Activated naive CD8-positive, alpha-beta T cell treated with anti-CD3 and anti-CD28 coated beads, Interleukin-2, amount 50 U/mL, for 24 hours (primary cell): ENCODE measurements at places on chromosomes 16 and 17.
A peak's percentile ranks its signal among the peaks of the same experiment; 100 is the strongest.

DNA sequence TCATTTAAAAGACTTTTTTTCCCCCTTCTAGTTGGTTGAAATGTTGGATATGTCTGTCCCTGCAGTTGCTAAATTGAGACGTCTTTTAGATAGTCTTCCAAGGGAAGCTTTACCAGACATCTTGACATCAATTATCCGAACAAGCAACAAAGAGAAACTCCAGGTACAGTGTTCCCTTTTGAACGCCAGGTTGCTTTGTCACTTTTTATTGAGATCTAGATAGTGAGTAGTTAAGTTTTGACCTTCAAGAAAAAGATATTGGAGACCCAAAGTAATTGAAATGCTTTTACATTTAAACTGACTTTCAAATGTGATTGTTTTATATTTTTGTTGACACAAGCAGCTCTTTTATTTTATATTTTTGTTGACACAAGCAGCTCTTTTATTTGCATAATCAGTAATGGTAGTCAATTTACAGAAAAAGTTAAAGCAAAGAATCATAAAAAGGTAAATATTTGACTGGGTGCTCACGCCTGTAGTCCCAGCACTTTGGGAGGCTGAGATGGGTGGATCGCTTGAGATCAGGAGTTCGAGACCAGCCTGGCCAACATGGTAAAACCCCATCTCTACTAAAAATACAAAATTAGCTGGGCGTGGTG, 9.3 kb upstream of the ABCC11 start:
- no peak for DNase-seq

DNA sequence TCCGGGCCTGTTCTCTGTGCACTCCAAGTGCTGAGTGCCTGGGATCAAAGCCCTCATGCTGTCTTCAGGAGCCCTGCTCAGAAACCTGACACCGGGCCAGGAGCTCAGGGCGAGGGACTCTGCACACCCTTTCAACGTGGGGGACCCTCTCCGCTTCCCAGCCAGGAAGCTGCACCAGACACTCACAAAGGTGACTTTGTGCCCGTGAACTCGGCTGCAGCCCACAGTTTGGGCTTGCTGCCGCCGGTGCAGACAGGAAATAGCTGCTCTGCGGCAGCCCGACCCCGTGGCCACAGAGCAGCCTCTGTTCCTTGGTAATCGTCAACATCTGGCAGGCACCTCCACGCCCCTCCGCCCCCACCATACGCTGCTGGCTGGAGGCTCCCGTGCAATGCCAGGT, 93.4 kb upstream of the METRNL start:
- DNase-seq = peak; percentile 59

DNA sequence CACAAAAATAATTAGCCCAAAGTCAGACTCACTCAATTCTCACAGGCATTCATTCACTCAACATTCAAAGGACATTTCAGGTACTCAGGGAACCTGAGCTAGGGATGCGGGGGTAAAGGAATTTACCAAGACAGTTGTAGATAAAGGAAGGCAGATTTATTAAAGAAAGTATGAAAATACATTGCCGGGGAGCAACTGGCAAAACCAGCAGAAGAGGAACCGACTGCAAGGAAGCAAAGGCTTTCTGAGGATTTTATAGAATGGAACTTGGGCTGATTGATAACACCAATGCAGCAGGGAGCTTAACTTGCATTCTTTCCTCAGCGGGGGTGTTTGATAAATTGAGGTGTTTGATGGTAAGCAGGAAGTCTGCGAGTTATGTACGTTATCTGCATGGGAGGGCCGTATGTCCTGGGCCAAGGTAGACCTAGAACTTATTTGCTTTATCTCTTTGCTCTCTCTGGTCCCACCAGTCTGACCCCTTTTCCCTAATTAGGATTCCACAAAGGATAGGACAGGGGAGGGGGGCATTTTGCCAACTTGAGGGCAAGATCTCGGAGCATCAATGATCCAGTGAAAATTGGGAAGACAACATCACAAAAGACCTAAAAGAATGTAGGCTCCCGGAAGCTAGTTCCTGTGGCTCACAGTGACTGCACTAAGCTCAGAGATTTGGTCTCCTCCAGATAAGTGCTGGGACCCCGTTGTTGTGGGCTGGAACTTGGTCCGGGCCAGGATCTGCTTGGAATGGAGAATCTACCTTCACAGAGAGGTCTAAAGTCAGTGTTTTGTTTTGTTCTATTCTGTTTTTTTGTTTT, 5.8 kb upstream of the MT3 start:
- no peak for DNase-seq

GRCh38 chr17:82536512-82537201, 17.1 kb downstream of the FOXK2 start:
- no peak for DNase-seq

DNA sequence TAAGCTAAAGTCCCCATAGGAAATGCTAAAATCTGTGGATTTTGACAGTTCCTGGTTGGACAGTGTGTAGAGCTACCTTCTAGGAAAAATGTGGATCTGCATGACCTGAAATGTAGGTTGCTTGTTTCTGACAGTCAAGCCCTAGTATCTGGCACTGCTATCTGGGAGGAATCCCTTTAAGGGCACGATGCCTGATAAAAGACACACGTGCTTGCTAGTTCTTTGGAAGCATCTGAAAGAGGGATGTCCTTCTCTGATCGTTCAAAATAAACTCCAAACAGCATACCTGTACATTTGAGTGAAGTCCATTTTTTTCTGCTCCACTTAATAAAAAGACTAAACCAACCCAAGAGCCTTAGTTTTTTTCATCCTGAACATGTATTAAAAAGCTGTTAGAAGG, 101.3 kb downstream of the CDK5R1 start:
- DNase-seq = no peak

DNA sequence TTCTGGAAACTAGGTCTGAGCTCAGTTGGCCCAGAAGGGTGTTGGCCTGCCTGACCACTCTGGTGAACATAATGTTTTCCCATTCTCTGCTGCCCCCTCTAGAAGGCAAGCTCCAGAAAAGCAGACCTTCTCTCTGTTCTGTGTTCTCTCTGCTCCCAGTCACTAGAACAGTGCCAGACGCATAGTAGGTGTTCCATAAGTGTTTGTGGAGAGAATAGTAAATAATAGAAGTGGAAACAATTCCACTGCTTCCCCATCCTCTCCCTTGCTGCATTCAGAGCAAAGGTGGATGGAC, 32.2 kb upstream of the ETV4 start:
- DNase-seq = no peak

GRCh38 chr17:82396601-82397435, 21.3 kb upstream of the HEXD start:
- DNase-seq = no peak

GRCh38 chr17:15969463-15969862, 24.5 kb downstream of the ADORA2B start:
- no peak for DNase-seq

DNA sequence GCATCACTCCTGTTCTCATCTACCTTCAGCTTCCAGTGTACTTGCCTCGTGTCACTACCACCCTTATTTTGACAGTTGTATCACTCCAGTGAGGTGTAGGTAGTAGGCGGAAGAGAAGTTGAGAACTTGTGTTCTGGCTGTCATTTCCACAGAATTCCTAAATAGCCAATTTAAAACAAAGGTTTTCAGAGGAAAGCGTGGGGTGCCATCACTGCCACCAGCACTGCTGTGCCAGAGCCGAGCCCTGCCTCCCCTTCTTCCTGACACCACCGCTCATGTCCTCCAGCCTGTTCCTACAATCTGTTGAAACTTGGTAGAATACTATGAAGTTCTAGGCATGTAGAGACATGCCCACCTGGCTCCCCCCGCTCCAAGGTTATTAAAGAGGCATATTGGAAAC, 215.8 kb downstream of the TANC2 start:
- DNase-seq = no peak

- no peak for DNase-seq
Observed at GRCh38 chr16:57791893-57792461, 10.3 kb downstream of the KIFC3 start.

- DNase-seq = no peak
Observed at GRCh38 chr17:62562656-62563055, 64.8 kb upstream of the MRC2 start.

DNA sequence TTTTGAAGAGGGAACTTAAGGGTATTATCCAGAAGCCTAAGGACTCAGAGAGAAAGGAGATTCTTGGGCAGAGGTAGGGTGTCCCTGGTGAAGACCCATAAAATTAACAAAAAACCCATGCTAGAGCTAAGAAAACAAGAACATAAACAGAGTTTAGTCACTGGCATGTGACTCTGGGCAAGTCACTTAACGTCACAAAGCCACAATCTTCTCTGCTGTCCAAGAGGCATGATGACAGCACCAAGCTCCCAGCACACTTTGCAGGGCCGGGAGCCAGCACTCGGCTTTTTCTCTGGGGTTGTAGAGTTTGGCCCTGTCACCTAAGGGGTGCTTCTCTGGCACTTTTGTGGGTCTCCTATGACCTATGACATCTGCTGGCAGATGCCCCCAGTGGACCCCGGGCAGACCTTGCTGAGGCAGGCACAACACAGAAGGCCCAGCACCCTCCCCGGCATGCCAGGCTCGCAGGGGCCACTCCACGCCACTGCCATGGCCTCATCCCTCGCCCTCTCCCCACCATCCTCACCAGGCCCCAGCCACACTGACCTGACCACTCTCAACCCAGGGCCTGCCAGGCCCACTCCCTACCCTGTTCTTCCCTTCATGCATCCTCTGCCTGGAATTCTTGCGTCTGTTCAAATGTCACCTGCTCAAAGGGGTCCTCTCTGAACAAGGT, 69.8 kb downstream of the DYNLRB2 start:
- DNase-seq = no peak

GRCh38 chr17:77205396-77206125, 64.8 kb downstream of the SEC14L1 start:
- DNase-seq = no peak

GRCh38 chr17:39562976-39563375, 44.7 kb downstream of the NEUROD2 start:
- no peak for DNase-seq

- DNase-seq = no peak
Observed at GRCh38 chr17:61803216-61803615, 60.1 kb downstream of the BRIP1 start.

DNA sequence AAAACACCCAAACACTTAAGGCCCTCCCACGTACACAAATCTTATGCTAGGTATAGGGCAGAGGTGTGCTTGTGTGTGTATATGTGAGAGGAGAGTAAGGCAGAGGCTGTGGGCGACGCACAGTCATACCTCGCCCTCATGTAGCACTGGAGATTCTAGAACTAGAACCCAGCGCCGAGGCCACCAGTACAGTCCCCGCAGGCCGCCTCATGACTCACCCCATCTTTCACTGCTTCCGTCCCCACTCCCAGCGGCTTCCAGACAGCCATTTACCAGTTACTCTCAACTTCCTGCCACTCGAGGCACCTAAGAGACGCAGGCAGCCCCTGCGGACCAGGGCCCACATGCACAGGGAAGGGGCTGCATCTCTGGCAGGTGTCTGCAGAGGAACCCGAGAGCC, 23.2 kb upstream of the CYTH1 start:
- DNase-seq = peak; percentile 41

GRCh38 chr16:14241631-14242030, 170.5 kb downstream of the MRTFB start:
- no peak for DNase-seq

DNA sequence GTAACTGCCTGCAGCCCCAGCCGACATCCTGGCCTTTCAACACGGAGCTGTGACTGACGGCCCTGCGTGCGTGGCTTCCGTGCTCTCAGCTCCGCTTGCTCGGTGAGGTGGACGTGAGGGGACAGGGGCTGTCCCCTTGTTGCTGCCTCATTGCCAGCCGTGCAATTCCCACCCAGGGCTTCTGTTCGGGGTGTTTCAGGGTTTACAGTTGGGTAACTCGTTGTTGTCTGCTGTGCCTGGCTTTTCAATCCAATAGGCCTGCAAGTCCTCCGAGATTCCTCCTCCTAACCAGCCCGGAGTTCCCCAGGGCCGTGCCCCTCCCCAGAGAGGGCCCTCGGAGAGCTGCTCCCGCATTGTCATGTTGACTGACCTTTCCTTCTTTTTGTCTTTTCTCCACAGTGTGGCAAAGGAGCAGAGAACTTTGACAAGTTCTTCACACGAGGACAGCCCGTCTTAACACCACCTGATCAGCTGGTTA, 31.4 kb upstream of the CACNG5 start:
- DNase-seq = no peak

DNA sequence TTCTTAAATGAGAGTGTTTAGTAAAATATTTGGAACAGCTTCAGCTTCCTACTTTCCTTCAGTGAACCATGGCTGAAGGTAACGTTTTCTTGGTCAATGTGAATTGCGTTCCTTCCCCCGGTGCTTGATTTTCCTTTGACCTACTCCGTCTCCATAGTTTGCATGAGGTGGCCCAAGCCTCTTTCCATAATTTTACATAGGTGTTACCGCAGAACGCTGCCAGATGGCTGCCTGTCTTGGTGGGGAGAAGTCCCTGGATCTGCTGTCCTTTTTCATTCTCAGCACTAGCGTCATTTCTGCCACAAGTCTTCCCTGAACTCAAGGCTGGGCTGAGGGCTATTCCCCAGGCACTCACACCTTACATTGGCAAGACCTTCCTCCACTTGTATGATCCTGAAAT, 178.4 kb downstream of the PRKCA start:
- no peak for DNase-seq

DNA sequence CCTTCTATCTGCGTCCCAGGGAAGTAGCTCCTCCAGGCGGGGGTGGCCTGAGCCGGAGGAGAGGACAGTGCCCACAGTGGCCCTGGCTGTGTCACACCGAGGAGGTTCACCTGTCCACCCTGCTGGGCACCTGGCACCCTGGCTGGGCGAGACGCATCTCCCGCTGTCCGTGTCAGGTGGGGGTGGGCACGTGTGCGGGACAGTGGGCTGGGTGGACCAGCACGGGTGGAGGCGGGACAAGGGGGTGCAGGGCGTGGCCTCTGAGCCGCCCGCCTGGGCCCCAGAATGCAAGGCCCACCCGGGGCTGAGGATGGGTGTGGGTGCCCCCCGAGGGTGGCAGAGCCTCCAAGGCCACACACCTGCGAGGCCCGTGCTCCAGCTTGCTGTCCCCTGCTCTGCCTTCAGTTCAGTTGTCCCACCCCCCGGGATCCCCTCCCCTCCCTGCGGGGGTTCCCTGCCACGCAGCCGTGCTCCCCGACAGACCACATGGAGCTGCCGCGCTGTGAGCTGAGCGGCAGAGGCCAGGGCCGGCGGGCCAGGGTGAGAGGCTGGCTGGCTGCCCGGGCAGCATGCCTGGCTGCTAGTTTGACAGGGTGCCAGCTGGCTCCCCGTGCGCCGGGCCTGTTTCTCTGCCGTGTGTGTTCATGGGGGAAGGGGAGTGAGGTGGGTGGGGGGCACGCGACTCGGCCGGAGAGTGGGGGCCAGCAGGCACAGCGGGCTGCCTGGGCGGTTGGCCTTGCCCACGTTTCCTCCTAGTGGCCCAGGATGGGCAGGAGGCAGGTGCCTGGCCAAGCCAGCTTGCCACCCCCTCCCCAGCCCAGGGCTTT, 33.9 kb downstream of the BAHCC1 start:
- no peak for DNase-seq
